LHCN-M2 (cell line): ENCODE measurements at places on chromosomes 6 and 20. TPM values are rescaled to one million over a fixed set of nuclear protein-coding genes. Genes with fewer than 3 reads are reported as not detected.

The SNX21 gene
- 75.8 and 80.3 TPM in 2 replicates for total RNA-seq

DNA sequence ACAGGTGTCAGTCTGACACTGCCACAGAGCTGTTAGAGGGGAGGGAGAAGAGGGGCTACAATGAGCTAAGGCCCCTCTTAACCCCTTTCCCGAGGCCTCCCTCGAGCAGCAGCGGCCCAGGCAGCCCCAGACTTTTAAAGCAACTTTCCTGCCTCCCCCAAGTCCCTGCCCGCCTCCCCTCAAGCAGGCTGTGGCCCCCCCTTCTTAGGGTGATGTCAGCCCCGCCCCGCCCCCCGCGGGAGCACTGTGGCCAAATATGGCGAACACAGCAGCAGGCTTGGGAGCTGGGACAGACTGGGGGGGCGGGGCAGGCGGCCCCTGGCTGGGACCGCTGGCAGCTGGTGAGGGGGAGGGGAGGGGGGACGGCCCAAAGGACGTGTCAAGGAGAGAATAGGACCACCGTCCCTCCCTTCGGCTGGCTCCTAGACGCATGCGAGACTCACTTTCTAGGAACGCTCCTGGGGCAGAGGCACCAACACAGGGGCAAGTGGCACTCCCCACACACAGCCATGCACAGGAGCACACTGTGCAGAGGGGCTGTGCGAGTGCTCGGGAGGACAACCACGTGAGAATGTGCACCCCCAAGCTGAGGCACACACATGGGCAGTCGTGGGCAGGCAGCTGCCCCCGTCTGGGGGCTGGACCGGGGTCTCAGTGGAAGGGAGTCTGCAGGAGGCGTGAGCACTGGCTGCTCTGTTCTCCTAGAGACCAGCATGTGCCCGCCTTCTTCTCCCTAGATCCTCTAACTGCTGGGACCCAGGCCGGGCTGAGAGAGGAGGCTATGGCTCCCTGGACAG, 6.7 kb downstream of the TEAD3 start:
- DNase-seq, result peak; percentile 76

DNA sequence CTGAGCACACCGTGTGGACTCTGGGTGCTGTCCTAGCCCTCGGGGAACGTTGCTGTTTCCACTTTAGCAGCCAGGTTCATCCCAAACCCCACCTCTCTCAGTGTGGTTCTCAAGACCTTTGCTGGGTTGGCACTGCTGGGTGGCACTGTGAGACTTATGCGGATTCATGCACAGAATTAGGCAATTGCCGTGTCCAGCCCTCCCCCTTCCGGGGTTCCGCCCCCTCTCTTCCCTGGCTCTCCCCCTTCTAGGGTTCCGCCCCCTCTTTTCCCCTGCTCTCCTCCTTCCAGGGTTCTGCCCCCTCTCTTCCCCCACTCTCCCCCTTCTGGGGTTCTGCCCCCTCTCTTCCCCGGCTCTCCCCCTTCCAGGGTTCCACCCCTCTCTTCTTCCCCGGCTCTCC, 39.8 kb upstream of the SLCO4A1 start:
- DNase-seq, result no peak

- DNase-seq, result no peak
Observed at GRCh38 chr6:397056-397455, 5.5 kb downstream of the IRF4 start.

DNA sequence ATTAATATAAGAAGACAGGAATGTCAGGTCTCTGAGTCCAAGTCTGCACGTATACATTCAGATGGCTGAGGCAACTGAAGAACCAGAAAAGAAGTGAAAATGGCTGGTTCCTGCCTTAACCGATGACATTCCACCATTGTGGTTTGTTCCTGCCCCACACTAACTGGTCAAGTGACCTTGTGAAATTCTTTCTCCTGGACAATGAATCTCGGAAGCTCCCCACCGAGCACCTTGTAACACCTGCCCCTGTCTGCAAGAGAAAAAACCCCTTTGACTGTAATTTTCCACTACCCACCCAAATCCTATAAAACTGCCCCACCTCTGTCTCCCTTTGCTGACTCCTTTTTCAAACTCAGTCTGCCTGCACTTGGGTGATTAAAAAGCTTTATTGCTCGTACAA, 140.4 kb downstream of the SYNE1 start:
- DNase-seq, result no peak

GRCh38 chr6:169239181-169239580, 14.5 kb downstream of the THBS2 start:
- no peak for DNase-seq

- no peak for DNase-seq
Observed at GRCh38 chr6:79231101-79231500, 3.4 kb downstream of the HMGN3 start.

The ENTPD6 gene
- 53.7 and 57.9 TPM in 2 replicates for total RNA-seq

- DNase-seq, result peak; percentile 13
Observed at GRCh38 chr6:53436526-53437303, 88.0 kb upstream of the ELOVL5 start.

- DNase-seq, result no peak
Observed at GRCh38 chr6:88532241-88532860, 366.2 kb upstream of the CNR1 start.

- DNase-seq, result no peak
Observed at GRCh38 chr20:18886756-18887155, 73.2 kb downstream of the SCP2D1 start.

The FAM83C gene
- total RNA-seq, result not detected in 2 replicates
